ENCODE measurements at places on chromosomes 1 and 21.
A peak's percentile ranks its signal among the peaks of the same experiment; 100 is the strongest.

- DNase-seq: no peak
Measured at GRCh38 chr1:181953596-181953995, 107.9 kb downstream of the ZNF648 start.

GRCh38 chr1:5917591-5918274, 74.5 kb downstream of the NPHP4 start:
- no peak for DNase-seq

- no peak for DNase-seq
Measured at GRCh38 chr1:16126743-16127515, 28.9 kb downstream of the EPHA2 start.

DNA sequence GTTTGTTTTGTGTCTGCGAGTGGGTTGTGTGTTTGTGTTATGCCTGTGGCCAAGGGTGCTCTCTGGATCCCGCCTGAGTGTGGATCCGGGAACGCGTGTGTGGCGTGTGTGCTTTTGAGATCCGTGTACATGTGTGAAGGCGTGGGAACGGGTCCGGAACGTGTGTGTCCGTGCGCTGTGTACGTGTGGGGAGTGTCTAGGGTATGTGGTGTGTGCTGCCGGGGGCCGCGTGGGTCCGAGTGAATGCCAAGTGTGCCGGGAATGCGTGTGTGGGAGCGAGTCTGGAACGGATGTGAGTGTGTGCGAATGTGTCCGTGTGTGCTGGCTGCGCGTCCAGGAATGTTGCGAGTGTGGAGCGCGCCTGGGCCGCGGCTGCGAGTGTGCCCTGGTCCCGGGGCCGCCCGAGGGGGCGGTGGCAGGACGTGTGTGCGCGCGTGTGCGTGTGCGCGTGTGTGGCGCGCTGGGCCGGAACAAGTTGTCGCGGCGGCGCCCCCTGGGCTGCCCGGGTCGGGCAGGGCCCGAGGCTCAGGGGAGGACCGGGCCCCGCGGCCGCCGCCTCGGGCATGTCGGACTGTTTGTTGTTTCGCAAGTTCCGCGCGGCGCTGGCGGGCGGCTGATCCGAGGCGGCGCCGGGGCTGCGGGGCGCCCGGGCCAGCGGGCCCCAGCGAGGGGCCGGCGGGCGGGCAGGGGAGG, 953 bp downstream of the PTPRU start:
- peak; percentile 37 for DNase-seq

Data from kidney capillary endothelial cell (primary cell).